ENCODE measurements at places on chromosomes 3 and 15.

GRCh38 chr3:184524981-184525336 lies 36.6 kb upstream of the EPHB3 start:
- no peak for DNase-seq

GRCh38 chr3:164222197-164222596 lies 856.1 kb downstream of the SI start:
- DNase-seq: no peak

- no peak for DNase-seq
Measured at GRCh38 chr3:57350271-57350670, 57.8 kb upstream of the ASB14 start.

GRCh38 chr3:49454458-49454857 lies 15.6 kb upstream of the DAG1 start:
- no peak for DNase-seq

- DNase-seq: no peak
Measured at GRCh38 chr3:180680097-180680430, 775 bp upstream of the CCDC39 start.

- no peak for DNase-seq
Measured at GRCh38 chr3:129005526-129006303, 4.6 kb downstream of the EFCC1 start.

GRCh38 chr3:16181361-16181760 lies 6.9 kb downstream of the GALNT15 start:
- no peak for DNase-seq

- no peak for DNase-seq
Measured at GRCh38 chr3:28077572-28077971, 163.8 kb upstream of the CMC1 start.

DNA sequence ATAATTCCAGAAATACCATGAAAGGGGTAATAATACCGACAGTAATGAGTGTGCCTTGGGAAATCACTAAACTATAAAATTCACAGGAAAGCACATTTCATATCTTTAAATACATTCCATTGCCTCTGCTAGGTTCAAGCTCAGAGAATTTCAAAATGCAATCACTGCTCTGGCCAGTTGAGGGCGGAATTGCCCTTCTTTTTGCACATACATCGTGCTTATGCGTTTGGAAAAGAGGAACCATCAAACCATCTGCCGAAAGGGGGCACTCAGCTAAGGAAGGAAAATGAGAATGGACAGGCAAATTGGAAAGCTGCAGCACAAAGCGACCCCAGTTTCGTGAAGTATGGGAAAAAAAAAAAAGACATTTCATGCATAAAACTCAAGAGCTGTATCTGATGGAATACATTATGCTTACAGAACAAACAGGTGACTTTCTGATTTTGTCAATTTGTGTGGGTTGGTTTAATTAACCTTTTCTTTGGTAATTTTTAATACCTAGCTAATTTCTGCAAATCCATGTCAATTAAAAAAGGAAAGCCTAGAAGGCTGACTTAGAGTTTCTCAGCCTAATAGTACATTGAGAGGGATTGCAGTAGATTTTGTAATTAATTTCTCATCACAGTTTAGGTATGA lies 61.4 kb downstream of the TUSC7 start:
- DNase-seq: no peak

DNA sequence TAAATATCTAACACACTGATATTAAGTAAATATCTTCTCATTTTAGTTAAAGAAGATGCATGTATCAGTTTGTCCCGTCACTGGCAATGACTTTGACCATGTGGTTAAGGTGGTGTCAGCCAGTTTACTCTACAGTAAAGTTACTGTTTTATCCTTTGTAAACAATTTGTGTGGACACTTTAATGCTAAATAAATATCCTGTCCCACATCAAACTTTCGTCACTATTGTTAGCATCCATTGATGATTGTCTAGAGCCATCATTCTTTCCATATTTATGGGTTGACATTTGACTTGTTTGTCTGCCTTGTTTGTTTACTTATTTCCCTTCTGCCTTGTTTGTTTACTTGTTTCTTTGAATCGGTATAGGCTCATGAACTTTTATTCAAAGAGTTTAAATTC lies 11.0 kb upstream of the GPD1L start:
- DNase-seq: no peak

GRCh38 chr3:172286548-172287148 lies 161.6 kb downstream of the GHSR start:
- no peak for DNase-seq

All from stimulated activated CD4-positive, alpha-beta T cell treated with anti-CD3 and anti-CD28 coated beads, Interleukin-1b, Interleukin-23, amount 100 ng/mL, for 1 hour (primary cell).